Activated T-helper 1 cell treated with Interleukin-2 at 50 U/mL for 16 hours (primary cell): ENCODE measurements at places on chromosomes 7 and 10.

DNA sequence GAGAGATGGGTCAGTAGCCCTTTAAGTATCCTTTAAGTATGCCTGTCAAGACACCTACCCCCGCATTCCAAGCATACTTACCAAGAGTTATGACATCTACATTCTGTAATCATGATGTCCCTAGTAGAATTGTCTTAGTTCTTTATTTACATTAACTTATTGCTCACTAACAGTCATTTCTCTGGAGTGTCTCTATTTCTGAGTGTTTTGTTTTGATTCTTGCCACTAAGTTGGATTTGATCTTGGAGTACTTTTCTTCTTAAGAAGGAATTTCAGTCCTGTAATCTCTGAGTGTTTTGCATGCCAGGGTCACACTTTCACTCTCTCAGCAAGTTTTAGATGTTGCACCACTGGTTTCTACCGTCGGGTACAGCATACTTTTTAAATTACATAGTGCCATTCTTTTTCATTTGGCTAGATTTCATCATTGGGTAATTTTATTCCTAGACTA lies 1053.9 kb downstream of the KCNMA1 start:
- no peak for DNase-seq

DNA sequence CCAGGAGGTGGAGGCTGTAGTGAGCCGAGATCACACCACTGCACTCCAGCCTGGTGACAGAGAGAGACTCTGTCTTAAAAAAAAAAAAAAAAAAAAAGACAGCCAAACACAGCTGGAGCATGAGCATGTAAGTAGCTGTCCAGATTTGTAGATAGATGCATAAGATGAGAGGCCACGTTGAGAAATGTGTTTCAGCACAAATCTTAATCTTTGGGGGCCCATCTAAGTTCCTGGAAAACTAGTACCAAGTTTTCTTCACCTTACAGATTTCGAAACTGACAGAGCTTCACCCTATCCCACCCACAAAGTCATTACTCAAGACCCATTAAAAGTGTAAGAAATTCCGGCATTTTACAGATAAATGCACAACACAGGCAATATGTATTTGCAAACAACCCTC lies 208.2 kb downstream of the PARD3 start:
- DNase-seq = no peak

DNA sequence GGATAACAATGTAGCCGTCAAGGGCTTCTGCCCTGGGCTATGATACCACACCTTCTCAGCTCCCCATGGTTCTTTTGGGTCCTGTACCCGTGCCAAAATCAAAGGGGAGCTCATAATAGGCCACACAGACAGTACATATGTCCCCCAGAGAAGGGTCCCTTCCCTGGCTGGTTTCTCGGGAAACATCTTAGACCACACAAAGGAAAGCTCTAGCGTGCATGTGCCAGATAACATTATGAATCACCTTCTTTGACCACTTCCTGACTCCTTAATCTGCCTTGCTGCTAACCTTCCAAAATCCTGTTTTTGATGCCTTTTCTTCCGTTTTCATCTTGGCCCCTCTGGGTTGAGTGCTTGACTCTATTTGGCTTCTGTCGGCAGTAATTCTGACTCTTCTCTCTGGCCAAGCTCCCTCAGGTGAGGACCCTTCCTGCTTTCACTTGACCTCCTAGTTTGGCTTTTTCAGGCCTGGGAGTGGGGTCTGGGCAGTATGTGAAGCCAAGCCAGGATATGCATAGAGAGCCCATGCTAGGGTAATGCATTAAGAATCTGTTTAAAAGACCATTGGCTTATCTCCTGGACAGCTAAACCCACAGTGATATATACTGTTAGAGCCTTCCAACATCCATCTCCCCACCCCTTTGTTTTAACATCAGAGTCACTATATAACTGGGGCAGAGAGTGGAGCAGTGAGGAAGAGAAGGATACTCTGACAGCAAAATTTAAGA lies 84.8 kb downstream of the ANLN start:
- DNase-seq = no peak

DNA sequence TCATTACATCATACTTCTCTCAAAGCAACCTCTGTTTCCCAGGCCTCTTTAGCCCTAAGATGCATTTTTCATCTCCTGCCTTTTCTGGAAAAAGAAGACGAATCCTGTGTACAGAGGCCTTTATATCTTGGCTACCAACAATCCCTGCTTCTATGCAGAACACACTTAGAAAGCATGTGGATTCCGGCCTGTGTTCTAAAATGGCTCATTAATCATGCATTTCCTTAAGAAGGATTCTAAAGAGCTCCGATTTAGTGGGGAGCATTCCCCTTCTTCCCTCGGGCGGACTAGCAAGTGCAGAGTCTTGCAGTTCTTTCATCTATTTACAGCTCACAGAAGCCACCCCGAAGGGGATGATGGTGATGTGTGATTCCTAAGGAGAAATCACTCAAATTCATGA lies 1212.9 kb downstream of the TYW1 start:
- no peak for DNase-seq

DNA sequence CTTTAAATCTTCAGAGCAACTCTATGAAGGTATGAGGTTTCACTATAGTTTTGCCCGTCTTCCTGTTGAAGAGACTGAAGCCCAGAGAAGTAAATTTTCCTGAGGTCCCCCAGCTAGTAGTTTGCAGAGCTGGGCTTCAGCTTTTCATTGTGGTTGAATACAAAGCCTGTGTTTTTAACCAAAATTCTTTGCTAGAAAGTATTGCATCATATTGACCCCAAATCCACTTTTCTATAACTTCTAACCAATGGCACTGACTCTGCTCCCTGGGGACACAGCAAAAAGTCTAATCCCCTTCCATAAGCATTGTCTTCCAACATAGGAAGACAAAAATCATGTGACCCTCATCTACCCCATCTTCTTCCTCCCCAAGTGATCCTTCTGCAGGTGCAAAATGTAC lies 93.0 kb downstream of the KCNMA1 start:
- DNase-seq = no peak

- DNase-seq = no peak
Observed at GRCh38 chr7:132779164-132779563, 202.9 kb upstream of the PLXNA4 start.

- no peak for DNase-seq
Observed at GRCh38 chr10:89589101-89589720, 53.8 kb upstream of the SLC16A12 start.

GRCh38 chr10:91307489-91307888 lies 87.0 kb downstream of the PCGF5 start:
- no peak for DNase-seq

DNA sequence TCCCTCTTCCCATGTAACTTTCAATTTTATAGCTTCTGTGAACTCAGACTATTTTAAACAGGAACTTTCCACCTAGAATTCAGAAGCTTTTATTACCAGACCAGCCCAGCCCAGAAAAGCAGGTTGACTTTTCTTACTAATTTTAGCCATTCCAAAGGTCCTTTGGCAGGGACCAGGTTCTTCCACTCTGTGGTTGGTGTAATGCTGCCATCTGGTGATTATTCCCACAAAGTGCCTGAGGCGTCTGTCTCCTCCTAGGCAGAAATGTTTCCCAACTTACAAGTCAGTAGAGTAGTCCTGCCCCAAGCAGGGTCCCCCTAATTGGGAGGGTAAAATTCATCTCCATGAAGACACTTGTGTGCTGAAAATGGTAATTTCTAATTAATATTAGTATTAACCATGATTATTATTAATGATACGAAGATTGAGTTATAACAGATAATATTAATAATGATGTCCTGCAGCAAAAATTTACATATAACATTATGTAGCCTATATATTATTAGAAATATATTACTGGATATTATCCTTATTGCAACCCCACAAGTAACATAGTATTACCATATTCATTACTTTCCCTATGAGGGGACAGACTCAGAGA lies 53.0 kb upstream of the PPP1R17 start:
- DNase-seq = no peak

DNA sequence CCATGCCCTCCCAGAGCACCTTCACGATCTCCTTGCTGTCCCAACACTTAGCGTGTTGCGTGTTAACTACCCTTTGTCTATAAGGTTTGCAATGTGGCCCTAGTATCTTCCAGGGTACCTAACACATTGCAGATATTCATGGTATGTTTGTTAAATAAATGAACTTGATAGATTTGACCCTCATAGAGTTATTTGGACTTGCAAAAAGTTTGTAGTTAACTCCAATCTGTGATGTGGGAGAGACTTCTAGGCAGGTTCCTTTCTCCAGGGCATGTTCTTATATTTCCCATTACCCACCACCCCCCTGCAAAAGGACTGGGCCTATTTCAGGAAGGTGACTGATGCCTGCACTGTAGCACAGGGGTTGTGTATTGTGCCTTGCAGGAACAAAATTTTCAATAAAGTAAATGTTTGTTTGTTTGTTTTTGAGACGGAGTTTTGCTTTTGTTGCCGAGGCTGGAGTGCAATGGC lies 612 bp downstream of the HILPDA start:
- no peak for DNase-seq
